ENCODE measurements at places on chromosomes 7 and 10.
A peak's percentile ranks its signal among the peaks of the same experiment; 100 is the strongest.

- DNase-seq = no peak
Observed at GRCh38 chr10:94439275-94439861, 37.0 kb downstream of the TBC1D12 start.

DNA sequence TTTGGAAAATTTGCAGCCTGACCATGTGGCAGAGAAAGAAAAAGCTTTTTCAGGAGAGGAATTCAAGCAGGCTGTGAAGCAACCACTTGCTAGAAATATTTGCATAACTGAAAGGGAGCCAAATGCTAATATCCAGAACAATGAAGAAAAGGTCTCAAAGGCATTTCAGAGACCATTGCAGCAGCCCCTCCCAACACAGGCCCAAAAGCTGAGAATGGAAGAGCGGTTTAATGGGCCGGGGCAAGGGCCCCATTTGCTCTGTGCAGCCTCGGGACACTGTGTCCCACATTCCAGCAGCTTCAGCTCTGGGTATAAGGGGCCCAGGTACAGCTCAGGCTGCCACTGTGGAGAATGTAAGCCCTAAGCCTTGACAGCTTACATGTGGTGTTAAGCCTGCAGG, 918.1 kb upstream of the POT1 start:
- DNase-seq = no peak

DNA sequence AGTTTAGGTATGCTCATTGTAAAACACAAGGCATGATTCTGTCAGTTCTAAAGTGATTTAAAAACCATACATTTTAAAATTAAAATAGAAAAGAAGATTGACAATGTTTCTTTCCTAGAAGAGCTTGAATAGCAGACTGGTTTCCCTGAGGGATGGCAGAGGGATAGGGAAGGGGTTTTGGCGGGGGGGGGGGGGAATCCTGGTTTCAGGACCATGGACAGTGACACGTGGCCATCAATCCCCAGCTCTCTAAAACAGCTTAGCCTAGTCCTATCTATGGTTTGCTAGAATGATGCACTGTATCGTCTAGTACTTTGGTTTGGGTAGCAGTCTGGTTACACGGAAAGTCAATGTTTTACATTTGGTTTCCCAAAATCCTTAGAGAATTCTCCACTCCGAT, 88.7 kb downstream of the PHYHIPL start:
- DNase-seq = no peak

GRCh38 chr7:22851145-22851544, 28.5 kb upstream of the TOMM7 start:
- DNase-seq = no peak

- no peak for DNase-seq
Observed at GRCh38 chr7:94008537-94008936, 4.4 kb upstream of the BET1 start.

- DNase-seq = no peak
Observed at GRCh38 chr7:150830937-150831336, 21.4 kb upstream of the AOC1 start.

DNA sequence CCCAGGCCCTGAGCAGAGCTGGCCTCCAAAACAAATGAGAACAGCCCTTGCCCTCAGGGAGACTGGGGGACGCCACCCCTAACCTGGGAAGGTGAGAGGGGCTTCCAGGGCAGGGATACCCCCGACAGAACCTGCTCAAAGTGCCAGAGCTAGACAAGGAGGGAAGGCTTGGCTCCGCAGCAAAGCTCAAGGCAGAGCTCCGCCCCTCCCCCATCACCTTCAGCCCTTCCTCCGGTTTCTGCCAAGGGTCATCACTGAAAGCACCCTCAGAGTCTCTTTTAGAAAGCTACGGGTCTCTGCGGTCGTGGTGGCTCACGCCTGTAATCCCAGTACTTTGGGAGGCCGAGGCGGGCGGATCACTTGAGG, 73.4 kb upstream of the CUX1 start:
- no peak for DNase-seq

- DNase-seq = no peak
Observed at GRCh38 chr10:6128591-6129251, 39.9 kb downstream of the RBM17 start.

DNA sequence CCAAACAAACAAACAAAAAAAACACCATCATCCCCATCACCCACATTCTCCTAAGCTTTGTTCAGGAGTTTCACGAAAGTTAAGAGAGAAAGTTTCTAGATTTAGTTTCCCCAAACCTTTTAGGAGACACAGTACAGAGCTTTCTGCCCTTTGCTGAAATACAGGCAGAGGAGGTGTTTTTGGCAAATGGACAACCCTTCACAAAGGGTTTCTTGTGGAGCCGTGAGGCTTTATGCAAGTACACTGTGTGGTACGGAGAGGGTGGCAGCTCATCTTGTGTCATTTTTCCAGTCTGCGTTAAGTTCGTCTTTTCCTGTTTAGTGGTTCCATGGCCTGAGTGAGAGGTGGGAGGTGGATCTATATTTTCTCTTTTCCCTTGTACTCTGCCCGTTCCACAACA, 215.5 kb upstream of the PRKCQ start:
- no peak for DNase-seq

- no peak for DNase-seq
Observed at GRCh38 chr7:158446706-158447105, 140.9 kb downstream of the PTPRN2 start.

- DNase-seq = no peak
Observed at GRCh38 chr7:114976666-114977065, 54.8 kb downstream of the MDFIC start.

- no peak for DNase-seq
Observed at GRCh38 chr10:2933071-2933470, 134.3 kb upstream of the PFKP start.

GRCh38 chr7:112069879-112070321, 136.3 kb downstream of the DOCK4 start:
- DNase-seq = no peak

DNA sequence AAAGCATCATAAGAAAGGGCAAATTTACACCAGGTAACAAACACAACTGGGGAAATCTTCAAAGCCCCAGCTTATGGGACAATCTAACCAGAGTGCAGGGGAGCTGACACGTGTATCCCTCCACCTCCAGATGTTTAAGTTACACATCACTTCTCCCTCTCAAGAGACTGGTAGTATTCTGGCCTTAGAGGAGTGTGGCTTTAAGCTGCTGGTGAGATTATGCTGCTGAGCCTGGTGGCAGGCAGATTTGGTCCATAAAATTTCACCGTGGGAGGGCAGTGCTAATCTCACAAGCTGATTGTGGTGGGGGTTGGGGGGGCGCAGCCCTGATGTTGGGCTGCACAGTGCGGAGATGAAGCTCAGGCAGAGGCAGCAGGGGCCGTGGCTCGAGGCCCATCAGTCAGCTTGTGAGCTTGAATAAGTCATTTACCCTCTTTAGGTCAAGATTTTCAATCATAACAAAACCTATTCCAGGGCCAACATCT, 431.0 kb upstream of the GALNT17 start:
- DNase-seq = no peak

GRCh38 chr7:100933734-100934133, 15.6 kb upstream of the MUC3A start:
- no peak for DNase-seq

DNA sequence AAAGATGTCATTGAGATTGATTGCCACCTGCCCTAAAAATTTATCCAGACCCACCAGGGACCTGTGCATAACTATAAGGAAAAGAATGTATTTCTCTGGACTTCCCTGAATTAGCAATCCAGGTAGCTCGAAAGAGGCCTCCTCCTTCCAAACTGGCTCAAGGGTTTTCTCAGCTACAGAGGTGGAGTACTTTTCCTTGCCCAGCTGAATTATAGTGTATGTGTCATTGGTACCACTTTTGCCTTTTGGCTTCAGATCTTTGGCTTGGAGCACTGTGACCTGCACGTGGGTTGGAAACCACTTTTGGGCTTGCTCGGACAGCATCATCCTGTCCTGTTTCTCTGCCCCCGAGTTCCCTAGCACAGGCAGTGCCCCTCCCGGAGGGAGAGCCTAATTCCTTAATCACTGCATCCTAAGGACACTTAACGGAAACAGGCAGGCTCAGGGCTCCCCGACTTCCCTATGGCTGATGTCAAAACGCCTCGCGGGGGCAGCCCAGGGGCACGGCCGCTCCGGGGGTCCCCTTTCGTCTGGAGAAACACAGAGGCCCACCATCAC, 825 bp downstream of the RAB11FIP2 start:
- peak; percentile 11 for DNase-seq

GRCh38 chr10:87544721-87545120, 40.0 kb downstream of the MINPP1 start:
- no peak for DNase-seq

- DNase-seq = no peak
Observed at GRCh38 chr7:103824251-103824650, 165.2 kb downstream of the RELN start.

- DNase-seq = no peak
Observed at GRCh38 chr10:48377751-48378530, 71.5 kb downstream of the MAPK8 start.

GRCh38 chr7:138358850-138359341, 101.2 kb upstream of the TRIM24 start:
- DNase-seq = no peak

GRCh38 chr10:103098240-103098639, 94.8 kb downstream of the NT5C2 start:
- DNase-seq = no peak

- no peak for DNase-seq
Observed at GRCh38 chr10:69891057-69891617, 89.4 kb downstream of the COL13A1 start.

- no peak for DNase-seq
Observed at GRCh38 chr10:96257944-96258343, 13.4 kb downstream of the BLNK start.

DNA sequence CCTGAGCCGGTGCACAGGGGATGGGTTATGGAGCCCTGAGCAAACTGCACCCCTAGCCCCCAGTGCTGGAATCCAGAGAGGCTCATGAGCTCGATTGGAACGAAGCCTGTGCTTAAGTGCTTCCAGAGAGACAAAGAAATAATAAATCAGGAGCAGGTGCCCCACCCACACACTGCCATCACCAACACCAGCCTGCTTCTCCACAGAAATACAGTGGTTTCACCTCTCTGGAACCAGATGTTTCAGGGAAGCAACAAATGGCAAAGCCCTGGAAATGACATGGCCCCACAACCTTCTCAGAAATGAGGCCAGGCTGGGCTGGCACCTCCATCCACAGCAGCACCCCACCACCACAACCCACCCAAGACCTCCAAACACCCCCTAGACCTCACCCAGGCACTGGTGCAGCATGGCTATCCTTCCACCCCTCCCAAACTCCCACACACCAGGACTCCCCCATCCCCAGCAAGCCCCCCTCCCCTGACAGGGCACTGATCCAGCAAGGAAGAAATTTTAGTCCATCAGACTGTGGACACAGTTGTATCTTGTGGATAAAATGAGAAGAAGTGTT, 4.1 kb upstream of the SLC18A3 start:
- DNase-seq = no peak

GRCh38 chr10:2366264-2366931, 629.1 kb upstream of the ADARB2 start:
- no peak for DNase-seq

DNA sequence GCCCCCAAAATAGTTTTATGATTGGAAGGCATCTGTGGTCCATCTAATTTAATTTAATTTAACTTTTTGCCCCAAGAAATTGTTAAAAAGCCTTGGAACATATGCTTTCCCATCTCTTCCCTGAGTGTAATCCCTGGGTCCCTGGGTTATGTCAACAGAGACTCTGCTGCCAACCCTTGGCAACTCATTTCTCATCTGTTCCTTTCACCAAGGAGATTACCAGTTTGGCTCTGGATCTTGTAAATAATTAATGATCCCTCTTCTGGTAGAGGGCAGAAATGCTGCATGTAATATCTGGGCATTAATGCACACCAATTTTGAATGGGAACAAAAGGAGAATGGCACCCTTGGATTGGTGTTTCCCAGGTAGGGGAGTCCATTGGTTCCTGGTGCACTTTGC, 514.2 kb downstream of the CCSER2 start:
- no peak for DNase-seq

DNA sequence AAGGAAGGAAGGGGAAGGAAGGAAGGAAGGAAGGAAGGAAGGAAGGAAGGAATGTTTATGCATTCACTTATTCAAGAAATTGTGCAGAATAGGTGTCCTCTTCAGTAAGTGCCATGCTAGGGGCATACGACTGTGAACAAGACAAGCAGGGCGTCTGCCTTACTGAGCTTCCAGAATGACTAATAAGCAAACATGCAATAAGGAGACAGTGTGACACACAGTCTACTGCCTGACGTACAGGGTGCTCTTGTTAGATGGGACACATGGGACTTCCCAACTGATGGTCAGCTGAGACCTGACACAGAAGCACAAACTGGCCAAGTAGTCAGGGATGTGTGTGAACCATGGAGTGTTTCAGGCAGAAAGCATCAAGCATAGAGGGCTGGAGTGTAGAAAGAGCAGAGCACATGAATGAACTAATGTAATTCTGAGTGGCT, 18.2 kb downstream of the DNAJC12 start:
- DNase-seq = no peak

DNA sequence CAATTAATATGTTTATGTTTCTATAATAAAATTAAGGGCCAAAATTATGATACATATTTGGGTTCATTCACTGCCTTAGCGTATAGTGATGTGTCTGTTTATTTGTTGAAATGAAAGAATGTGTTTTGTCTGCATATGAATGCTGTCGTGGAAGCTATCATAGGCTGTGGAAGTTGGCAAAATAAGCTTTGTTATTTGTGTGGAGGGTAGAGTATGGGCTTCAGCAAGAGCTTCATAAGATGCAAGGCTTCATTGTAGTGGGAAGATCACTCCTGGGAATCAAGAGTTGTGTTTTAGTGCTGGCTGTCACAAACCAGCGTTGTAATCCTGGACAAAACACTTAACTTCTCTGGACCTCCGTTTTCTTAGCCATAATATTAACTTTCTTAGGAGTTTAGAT, 2.5 kb downstream of the SLK start:
- DNase-seq = no peak

GRCh38 chr10:59829024-59829423, 75.8 kb upstream of the MRLN start:
- no peak for DNase-seq

DNA sequence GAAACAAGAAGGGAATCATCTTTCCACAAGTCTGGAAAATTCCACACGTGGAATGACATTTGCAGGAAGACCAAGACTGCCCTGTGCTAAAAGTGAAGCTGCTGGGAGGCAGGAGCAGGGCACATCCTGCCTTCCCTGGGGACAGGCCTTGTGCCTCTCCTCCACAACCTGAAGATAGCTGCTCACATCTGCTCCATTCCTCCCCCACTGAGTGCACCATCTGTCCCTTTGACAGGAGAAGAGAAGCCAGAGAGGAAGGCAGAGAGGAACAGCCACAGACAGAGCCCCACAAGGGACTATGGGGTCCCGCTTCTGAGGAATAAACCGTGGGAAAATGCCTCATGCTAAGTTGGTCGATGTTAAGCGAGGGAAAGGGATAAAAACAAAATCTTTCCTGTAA, 15.9 kb upstream of the FAM171A1 start:
- DNase-seq = no peak

DNA sequence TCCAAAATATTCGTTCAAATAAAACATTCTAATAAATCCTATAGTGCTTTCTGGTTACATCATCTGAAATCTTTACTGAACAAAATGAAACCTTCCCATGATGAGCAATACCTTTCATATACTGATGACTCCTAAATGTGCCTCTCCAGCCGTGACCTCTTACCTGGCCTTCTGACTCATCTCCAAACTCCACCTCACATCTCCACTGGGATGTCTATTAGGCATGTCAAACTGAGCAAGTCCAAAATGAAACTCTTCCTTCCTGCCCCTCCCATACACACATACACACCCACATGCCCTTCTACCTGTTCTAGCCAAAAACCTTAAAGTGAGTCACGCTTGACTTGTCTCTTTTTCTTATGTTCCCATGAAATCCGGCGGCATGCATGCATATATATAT, 22.9 kb downstream of the GSAP start:
- DNase-seq = no peak

- no peak for DNase-seq
Observed at GRCh38 chr7:83819911-83820310, 171.0 kb upstream of the SEMA3E start.

- no peak for DNase-seq
Observed at GRCh38 chr7:115435178-115435577, 513.3 kb downstream of the MDFIC start.

All from activated T-helper 1 cell treated with anti-CD3 and anti-CD28 coated beads, Interleukin-12 subunit alpha, Interleukin-12 subunit beta, Interleukin-2, Interleukin-4 antibody, amounts not matched to agents 30 ng/mL and 10 ng/mL and 1 ng/mL, durations not matched to agents 14 hours and 24 hours and 36 hours (primary cell).